ENCODE measurements at places on chromosomes 7 and 10.

GRCh38 chr7:2670720-2671391, 17.1 kb upstream of the AMZ1 start:
- DNase-seq = peak; percentile 66

GRCh38 chr7:66970310-66970709, 25.1 kb downstream of the SBDS start:
- no peak for DNase-seq

- DNase-seq = no peak
Observed at GRCh38 chr7:30466266-30466665, 12.3 kb downstream of the NOD1 start.

DNA sequence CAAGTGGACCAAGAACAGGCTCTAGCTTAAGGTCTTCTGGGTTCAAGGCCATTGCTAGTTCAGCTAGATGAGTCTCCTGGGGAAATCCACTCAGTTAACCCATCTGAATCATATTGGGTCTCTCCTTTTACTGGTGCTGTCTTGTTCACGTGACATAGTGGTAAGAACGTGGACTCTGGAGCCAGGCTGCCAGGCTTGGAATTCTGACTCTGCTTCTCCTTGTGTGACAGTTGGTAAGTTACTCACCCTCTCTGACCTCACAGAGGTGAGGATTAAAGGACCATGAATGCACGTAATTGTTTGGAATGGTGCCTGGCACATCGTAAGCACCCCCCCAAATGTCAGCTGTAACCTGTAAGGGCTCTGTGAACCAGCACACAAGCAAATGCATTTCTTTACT, 9.7 kb upstream of the CALU start:
- no peak for DNase-seq

DNA sequence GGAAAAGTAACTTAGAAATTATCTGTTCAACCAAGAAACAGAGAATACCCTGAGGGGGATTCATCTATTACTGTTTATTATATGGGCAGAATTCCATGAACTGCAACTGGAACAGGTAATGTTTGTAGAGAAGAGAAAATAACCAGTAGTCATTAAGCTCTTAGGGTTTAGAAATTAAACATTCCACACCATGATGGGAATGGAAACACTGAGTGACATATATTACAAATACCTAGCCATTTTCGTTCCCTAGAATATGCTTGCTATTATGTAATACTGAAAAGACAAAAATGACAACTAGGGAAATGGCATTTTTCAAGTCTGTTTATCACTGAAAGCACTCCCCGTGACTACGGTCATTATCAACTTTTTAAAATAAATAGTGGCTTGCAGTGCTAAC, 1007.4 kb downstream of the GATA3 start:
- DNase-seq = no peak

DNA sequence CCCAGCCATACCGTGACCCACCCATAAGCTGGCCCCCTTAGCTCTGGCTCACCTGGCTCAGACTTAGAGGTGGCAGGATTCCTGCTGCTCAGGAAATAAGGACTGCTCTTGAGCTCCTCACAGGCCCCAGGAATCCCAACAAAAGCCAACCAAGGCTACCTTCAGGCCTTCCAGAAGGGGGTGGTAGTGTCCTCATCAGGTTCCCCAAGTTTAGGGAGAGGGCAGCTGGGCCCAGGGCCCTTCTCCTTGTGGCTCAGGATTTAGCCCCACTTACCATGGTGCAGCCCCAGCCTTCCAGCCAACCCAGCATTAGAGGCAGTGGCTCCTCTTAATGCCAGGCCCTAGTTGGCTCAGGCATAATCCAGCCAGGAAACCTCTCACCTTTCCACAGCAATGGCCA, 23.5 kb downstream of the NPFFR1 start:
- DNase-seq = no peak

DNA sequence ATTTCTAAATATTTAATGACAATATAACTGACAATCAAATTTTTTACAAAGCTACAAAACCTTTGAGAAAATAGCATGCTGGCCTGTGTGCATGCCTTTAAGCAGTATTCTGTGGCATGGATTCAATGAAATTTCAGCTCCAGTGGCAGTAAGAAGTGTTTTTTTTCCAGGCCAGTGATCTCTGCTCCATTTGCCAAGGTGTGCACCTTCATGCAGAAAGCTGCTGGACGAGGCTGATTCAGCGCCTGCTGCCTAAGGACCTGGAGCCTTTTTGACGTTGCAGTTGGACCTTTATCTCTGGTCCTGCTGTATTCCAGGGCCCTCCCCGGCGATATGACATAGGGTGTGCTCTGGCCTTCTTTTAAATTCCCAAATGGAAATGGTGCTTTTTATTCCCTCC, 26.6 kb downstream of the VWC2 start:
- no peak for DNase-seq

DNA sequence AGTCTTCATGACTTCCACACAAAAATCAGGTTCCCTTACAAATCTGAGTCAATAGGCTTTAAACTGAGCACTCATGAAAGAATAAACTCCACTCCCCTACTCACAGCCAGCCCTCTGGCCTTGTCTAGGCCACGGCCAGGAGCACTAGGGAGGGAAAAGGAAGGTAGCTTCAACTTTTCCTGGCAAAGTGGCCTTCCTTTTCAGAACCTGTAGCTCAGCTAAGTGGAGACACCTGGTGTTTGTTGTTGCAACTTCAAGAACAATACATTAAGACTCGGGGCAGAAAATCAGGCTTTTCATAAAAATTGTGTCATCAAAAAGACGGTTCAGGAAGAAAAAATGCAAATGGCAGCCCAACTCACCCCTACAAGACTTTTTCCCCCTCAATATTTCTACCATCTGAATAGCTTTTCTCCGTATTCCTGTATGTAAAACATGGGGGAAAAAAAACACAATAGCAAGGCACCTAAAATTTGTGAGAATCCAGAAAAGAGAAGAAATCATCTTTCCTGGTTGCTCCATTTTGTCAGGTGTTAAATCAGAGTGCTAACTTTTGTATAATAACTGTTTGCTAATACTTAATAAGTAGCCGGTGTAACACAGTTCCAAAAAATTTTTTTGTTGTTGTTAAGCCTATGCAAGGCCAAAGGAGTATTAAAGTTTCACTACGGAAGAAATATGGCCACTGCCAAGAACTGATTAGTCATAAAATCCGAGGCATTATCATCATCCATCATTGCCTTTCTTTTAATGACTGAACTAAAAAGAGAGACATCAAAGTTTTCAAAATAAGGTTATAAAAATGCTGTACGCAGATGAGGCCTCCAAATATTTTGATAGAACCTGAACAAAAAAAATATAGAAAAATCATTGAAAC, 66.2 kb upstream of the ARID5B start:
- DNase-seq = peak; percentile 37

DNA sequence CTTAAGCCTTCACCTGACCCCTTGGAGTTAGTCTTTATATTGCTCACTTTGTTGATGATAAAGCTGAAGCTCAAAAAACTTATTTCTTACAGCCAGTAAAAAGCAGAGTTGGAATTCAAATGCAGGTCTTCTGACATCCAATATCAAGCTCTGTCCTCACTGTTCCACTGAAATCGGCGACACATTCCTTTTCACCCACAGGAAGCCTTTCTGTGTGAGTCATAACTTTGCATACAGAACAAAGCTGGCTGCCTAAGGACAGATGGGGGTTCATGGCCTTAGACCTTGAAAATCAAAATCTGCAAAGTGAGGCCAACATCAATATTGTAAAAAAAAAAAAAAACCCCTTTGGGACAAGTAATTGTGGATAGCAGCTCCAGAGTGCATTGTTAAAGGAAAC, 21.8 kb upstream of the AKR1B1 start:
- DNase-seq = no peak

GRCh38 chr10:86664341-86665217, 3.7 kb upstream of the LDB3 start:
- DNase-seq = no peak

DNA sequence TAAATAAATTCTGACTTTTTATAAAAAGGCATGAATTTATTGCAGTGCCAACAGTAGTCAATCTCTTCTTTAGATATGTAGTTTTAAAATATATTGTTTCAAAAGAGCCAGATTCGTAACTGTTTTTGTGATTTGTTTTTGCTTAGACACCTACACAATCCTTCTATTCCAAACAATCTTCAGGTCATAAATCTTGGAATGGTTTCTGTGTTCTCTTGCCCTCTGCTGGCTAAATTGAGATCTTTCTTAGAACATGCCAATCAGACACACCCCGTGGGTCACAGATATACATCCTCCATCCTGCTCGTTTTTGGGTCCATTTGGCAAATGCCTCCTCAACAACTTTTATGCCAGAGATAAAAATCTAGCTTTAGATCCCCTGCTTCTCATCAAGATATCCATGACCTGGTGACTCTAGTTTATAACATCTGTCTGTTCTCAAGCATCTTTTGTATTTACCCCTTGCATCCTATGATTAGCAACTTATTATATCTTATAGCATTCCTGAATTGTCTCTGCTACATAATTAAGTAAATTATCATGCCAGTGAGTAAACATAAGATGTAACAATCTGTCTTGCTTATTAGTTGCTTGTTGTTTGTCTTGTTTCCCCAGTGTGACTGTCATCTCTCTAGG, 35.3 kb upstream of the IFRD1 start:
- DNase-seq = no peak

- DNase-seq = peak; percentile 1
Observed at GRCh38 chr7:118183428-118183785, 557 bp upstream of the LSM8 start.

GRCh38 chr10:118521415-118522117, 73.9 kb downstream of the PRLHR start:
- DNase-seq = no peak

- peak; percentile 64 for DNase-seq
Observed at GRCh38 chr10:78706256-78706655, 362.5 kb upstream of the ZMIZ1 start.

DNA sequence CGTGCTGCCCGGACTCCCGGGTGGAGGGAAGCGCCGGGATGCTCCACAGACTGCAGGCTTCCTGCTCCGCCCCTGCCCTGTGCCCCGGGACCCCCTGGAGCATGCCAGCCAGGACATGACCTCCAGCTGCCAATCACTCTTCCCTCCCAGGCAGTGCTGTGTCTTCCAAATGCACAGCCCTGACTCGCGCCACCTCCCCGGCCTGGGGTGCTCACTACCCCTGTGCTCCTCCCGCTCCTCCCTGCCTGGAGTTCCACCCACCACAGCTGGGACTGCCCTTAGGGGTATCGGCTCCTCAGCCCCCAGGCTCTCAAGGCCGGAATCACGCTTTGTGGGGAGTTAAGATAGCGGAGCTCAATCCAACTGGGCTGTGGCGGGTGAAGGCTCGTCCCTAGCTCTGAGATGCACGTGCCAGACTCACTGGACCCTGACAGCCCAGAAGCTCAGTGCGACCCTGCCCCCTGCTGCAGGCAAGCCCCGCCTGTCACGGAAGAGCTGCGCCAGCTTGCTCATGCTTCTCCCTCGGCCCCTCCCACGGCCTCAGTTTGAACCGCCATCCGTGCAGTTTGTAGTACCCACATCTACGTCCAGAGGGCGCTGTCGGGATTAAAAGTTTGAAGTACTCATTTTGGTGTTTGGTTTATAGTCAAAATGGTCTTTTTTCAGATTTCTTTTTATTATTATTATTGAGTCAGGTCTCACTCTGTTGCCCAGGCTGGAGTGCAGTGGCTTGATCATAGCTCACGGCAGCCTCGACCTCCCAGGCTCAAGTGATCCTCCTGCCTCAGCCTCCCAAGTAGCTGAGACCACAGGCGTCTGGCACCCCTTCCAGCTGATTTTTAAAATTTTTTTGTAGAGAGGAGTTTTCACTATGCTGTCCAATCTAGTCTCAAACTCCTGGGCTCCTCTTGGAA, 142.5 kb upstream of the TCERG1L start:
- DNase-seq = peak; percentile 43

GRCh38 chr10:86439544-86439943, 72.9 kb upstream of the GRID1 start:
- peak; percentile 43 for DNase-seq

- no peak for DNase-seq
Observed at GRCh38 chr10:62333135-62333889, 40.9 kb upstream of the ZNF365 start.

GRCh38 chr10:26318672-26319071, 102.1 kb downstream of the GAD2 start:
- DNase-seq = no peak

GRCh38 chr10:3354174-3354900, 181.8 kb upstream of the PITRM1 start:
- no peak for DNase-seq

GRCh38 chr10:77034240-77034639, 603.4 kb downstream of the KCNMA1 start:
- no peak for DNase-seq

DNA sequence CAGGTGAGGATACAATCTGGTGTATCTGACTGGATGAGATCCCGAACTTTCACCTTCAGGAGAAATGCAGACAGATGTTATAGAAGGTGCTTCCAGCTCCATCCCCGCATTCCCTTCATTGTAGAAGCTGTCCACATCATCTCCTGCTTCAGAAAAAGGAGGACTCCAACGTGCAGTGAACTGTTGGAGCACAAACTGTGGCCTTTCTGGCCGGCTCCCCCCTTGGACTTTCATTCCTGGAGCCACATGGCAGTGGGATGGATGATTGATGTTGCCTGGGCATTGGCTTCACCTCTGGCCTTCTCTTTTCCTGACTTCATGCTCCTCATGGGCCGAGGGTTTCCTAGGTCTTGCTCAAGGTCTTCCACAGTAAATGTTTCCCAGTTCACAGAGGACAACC, 29.6 kb upstream of the ZNF273 start:
- DNase-seq = no peak

GRCh38 chr10:131730771-131731497, 169.9 kb upstream of the PPP2R2D start:
- no peak for DNase-seq

- no peak for DNase-seq
Observed at GRCh38 chr7:8155836-8156235, 106.1 kb downstream of the ICA1 start.

DNA sequence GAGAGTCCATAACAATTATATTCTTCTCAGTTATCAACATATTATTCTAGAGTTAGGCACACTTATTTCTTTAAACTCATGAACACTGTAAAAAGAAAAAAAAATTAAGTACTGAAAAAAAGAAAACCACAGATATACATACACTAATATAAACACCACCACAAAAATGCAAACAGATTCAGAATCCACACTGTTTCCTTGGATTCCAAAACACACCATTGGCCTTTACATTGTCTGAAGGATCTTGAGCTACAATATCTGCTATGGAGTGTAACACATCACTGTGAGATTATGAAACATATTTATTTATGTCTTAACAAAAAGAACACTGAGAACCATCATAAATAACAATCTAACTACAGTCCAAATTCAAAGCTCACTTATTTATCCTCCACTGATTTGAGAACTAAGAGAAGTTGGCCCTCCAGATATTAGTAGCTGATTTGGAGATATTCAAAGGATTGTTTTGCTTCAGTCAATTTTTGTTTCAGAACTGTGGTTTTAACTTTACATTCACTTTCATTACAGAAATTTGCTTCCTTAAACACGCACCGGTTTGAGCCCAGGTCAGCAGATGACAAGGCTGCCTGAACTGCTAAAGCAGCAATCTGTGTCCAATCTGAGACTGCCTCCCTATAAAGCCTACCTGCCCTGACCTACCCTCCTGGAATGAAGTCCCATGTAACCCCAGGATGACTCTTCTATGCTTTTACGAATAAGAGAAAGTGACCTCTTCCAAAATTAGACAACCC, 47.0 kb upstream of the CDK1 start:
- no peak for DNase-seq

Data from MG63 (cell line).